ENCODE measurements at places on chromosomes 11 and 22.
A peak's percentile ranks its signal among the peaks of the same experiment; 100 is the strongest.

DNA sequence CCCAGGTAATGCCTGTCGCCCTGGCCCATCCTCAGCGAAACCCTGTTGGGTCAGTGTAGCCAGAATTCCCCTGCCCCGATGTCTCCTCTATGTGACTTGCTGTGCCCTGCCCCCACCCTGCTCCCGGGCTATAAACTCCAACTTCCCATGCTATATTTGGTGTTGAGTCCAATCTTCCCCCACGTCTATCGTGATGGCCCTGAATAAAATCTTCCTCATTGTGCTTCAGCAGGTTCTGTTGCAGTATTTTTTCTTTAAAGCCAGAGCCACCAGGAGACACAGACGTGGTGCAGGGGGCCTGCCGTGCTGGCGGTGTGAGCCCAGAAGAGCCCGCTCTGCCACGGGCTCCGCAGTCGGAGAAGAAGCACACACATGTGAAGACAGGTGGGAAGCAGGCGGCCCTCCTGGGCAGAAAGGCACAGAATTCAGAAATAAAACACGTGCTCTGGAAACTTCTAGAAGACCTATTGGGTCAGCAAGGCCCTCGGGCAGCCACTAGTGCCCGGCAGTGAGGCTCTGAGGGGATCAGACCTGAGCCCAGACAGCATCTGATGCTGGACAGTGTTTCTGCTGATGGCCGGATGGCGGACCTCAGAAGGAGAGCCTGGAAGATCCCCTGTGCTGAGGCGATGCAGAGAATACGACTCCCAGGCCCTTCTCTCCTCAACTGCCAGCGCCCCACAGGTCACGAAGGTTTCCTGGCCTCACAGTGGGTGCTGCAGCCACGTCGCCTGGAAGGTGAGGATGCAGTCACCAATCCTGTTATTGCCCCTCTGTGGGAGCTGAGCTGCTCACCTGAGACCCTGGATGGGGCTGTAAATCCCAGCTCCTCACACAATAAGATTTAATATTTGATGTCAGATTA is 501.9 kb downstream of the BRD1 start:
- DNase-seq, result no peak

GRCh38 chr11:112975493-112975892 is 14.3 kb downstream of the NCAM1 start:
- DNase-seq, result no peak

GRCh38 chr11:110112457-110112856 is 19.3 kb downstream of the ZC3H12C start:
- no peak for DNase-seq

DNA sequence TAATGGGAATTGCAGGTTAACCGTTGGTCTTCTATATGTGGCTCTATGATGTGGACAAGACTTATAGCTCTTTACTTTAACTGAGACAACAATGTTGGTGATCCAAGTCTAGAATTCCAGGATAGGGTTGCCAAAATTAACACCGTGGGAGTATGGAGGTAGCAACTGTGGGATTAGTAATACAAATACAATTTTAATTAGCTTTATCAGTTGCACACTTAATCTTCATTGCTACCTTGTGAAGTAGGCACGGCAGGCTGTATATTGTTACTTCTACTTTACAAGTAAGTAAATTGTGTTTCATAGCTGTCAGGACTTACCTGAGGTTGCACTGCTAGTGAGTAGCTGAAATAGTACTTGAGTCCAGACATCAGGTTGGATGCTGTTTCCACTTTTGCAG is 21.0 kb downstream of the MTMR3 start:
- no peak for DNase-seq

- no peak for DNase-seq
Measured at GRCh38 chr11:60164550-60165075, 18.3 kb downstream of the MS4A6A start.

DNA sequence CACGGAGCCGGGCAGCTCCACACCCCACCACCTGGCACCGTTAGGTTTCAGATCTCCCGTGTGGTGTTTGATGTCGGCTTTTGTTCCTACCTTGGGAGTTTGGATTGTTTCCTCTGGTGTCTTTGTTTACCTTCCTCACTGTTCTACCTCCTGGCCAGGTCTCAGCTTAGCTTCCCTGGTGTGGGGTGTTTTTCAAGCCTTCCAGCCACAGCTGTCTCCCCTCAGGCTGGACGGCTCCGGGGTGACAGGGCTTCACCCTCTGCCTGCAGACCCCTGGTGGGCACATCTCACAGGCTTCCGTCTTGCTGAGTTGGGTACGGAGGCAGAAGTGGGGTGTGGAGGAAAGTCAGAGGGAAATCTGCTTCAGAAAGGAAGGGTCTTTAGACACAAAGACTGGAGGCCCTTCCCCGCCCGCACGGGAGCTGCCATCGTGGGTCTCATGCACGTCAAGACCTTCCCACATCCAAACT is 59.6 kb upstream of the EMID1 start:
- DNase-seq, result no peak

GRCh38 chr11:119319700-119320239 is 2.8 kb upstream of the MCAM start:
- DNase-seq, result no peak

GRCh38 chr11:110763249-110764011 is 51.2 kb upstream of the ARHGAP20 start:
- DNase-seq, result no peak

GRCh38 chr11:34788642-34789041 is 127.5 kb downstream of the APIP start:
- no peak for DNase-seq

DNA sequence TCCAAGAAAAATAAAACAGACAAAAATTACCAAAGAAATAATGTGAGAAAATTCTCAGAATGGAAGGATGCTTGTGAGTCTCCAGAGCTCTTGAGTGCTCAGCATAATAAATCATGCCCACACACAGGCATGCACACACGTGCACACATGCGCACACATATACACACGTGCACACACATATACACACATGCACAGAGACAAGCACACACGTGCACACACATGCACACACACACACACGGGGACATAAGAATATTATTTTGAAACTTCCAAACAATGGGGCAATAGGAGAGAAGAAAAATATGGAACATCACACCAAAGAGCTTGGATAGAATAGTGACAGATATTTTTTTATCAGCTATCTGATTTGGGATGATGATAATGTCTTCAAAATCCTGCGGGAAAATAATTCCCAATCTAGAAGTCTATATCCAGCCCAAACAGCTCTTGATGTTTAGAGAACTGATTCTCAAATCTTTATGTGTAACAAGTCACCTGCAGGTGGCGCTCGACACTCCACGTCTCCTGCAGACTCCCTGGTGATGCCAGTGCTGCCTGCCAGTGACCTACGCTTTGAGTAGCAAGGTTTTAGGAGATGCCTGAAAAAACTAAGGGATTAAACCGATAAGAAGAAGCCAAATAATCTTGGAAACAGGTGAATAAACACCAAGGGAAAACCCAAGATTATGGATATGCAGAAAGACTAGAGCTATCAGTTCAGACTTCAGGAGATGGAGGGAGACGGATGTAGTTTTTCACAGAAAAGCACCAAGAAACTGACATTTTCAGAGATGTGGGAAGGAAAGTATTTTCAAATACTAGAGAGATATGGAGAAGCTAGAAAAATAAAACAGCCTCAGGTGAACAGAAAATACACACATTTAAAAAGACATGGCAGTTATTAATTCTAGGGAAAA is 743.6 kb downstream of the ETS1 start:
- peak; percentile 51 for DNase-seq

DNA sequence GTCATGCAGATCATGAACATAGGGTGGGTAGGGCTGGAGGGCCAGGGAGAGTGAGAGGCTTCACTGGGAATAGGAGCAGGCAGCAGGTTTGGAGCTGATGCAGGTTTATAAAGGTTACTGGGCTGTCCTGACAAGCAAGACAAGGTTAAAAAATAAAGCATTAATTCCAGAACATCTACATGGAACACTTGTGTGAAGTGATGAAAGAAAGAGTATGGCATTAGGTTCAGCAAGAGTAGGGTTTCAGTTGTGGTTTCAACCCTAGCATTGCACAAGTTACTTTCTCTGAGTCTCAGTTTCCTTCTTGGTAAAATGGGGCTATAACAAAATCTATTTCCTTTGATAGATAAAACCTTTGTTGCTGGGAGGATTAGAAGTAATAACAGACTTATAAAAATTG is 114.6 kb upstream of the SESN3 start:
- DNase-seq, result no peak

GRCh38 chr11:118565051-118565450 is 680 bp downstream of the IFT46 start:
- no peak for DNase-seq

GRCh38 chr11:74702383-74703007 is 28.7 kb downstream of the CHRDL2 start:
- DNase-seq, result peak; percentile 79

GRCh38 chr22:38471237-38471636 is 3.3 kb downstream of the KDELR3 start:
- no peak for DNase-seq

DNA sequence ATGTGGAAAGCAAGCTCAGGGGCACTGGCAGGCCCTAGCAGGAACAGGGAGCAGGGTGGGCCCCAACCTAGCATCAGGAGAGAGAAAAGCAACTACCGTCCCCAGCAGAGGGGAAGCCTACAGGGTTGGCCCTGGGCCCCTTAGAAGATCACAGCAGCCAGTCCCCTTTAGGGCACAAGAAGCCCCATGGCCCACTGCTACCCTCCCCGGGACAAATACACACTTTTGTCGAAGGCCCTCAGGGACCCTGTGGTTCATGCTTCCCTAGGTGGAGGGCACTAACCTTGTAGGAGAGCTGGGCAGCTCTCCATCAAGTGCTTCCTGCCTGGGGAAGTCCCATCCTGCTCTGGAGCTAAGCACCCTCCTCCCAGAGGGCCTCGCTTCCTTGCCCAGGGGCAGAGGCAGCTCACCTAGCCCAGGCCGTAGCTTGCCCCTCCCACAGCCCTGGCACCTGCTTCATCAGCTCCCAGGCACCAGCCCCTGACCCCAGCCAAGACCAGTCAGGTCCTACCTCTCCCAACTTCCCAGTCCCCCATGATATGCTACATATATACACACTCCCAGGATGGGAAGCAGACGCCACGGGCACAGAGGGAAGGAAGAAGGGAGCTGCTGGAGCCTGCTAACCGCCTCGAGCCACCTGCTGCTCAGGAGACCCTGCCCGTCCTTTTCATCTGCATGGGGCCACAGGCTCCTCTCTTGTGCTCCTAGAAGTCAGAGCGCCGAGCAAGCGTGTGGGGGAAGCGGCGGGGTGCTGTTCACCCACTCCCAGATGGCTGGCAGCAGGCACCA is 20.1 kb downstream of the SUN2 start:
- no peak for DNase-seq

DNA sequence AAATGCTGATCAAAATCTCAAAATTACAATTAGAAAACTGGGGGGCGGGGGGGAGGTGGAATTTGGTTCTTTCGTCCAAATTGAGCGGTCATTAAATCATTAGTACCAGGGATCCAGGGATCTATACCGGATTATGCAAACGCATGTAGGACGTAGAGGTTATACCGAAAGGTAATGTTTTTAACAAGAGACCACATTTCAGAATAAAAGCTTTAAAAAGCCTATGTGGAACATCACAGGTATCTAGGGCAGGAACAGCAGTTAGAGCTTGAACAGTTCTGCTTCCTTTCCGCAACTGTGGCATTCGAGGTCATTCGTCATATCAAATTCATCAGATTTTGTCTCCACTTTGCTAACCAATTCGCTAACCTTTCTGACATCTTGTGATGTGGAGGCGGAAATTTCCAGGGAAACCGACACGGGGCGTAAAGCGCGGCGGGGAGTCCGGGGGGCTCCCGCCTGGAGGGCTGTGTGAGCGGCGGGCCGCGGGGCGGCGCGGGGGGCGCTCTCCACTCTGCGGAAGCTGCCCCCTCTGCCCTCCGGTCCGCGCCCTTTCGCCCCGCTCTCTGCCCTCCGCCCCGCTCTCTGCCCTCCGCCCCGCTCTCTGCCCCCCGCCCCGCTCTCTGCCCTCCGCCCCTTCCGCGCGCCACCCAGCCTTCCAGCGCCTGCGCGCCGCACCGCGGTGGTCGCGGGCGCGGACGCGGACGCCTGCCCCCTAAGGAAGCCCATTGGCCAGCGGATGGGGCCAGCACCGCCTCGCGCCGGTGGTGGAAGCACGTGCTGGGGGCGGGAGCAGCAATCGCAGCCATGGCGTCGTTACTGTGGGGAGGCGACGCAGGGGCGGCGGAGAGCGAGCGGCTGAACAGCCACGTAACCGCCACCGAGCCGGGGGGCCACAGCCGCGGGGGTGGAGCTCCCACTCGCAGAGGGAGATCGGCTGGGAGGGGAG is at the start of gene DDX25:
DDX25 (plus strand) TSS at position 798 of the 949 bp plus-strand sequence; CDS start at position 808, 10 bp downstream.
- DNase-seq, result peak; percentile 22

GRCh38 chr11:45411228-45411946 is 125.2 kb upstream of the SYT13 start:
- no peak for DNase-seq

DNA sequence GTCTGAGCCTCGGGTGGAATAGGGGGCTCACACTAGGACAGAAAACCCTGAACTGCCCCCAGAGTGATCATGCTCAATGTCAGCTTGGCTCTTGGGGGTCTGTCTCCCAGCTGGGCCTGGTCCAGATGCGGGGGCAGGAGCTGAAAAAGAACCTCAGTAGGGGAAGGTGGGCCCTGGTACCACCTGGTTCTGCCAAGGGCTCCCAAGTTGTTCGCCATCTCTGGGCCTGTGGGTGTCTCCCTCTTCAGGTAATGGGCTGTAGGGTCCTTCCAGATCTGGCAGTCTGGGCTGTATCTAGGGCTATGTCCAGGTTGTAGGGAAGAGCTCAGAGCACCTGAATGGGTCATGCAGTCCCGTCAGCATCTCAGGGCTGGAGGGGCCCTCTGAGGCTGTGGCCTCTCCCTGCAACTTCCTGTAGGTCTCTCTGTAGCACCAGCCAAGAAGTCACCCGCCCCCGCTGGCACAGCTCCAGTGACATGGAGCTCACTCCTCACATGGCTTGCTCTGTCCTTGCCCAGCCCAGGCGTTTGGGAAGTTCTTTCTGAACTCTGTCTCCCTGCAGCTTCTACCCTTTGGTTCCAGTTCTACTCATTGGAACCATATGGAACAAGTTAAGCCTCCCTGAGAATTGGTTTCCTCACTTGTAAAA is 33.0 kb upstream of the SOX10 start:
- no peak for DNase-seq

GRCh38 chr11:44269369-44270351 is 40.3 kb downstream of the ALX4 start:
- DNase-seq, result no peak

DNA sequence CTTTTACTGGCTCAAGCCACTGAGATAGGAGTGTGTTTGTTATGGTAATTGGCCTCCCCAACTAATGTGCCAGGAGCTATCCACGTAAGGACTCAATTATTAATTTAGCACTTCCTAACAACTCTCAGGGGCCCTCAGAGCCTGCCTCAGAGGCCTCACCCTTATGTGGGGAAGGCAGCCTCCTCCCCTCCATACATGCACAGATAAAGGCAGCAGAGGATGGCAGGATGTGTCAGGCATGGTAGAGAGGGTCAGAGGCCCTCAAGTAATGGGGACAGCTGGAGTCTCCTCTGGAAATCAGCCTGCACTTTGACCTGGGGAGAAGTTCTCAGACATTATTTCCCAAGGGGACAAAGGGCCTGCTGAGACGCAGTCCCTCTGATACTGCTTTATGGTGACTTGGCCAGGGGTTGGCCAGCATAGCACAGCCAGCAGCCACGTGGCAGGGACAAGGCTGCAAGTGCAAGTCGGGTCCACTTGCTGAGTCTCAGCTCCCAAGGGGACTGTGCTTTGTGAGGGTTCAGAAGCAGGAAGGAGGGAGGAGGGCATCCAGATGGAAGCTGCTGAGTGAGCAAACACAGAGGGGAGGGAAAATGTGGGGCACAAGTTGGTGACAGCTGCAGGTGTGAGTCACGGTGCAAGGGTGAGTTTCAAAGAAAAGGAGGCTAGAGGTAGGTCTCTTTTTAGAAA is 17.0 kb downstream of the MOGAT2 start:
- no peak for DNase-seq

- DNase-seq, result no peak
Measured at GRCh38 chr22:22789233-22789921, 98.2 kb upstream of the IGLL5 start.
